ENCODE measurements at places on chromosomes 5 and 9. TPM values are rescaled to one million over a fixed set of nuclear protein-coding genes. Genes with fewer than 3 reads are reported as not detected.

GRCh38 chr5:17317473-17317872 is 100.0 kb downstream of the BASP1 start:
- DNase-seq, result no peak

DNA sequence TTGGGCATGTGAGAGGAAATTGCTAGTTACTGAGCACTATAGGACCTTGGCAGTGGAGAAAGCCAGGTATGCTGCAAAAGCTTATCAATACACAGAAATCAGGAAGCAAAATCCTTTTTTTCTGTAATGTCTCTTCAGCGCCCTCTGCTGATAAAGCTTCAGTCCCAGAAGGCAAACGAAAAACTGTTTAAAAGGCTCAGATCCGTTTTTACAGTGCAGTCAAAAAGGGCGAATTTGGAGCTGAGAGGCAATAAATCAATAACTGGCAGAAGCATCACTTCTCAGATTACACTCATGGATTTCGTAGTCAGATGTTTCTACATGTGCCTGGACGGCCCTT is 1.1 kb upstream of the MAN2A1 start:
- no peak for DNase-seq

GRCh38 chr9:113623851-113624485 is 160.4 kb downstream of the RGS3 start:
- no peak for DNase-seq

- no peak for DNase-seq
Observed at GRCh38 chr9:126724226-126724625, 80.6 kb upstream of the ZBTB43 start.

DNA sequence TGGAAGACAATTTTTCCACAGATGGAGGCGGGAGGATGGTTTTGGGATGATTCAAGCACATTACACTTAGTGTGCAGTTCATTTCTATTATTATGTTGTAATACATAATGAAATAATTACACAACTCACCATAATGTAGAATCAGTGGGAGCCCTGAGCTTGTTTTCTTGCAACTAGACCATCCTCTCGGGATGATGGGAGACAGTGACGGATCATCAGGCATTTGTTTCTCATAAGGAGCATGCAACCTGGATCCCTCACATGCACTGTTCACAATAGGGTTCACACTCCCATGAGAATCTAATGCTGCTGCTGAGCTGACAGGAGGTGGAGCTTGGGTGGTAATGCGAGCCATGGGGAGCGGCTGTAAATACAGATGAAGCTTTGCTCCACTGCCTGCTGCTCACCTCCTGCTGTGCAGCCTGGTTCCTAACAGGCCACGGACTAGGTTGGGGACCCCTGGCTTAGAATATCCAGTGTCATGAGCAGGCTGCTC is 1.6 kb downstream of the STKLD1 start:
- no peak for DNase-seq

The C5orf52 gene
- polyA plus RNA-seq, result not detected

The SLC1A3 gene
- polyA plus RNA-seq, result 4.7 TPM

- DNase-seq, result no peak
Observed at GRCh38 chr5:6586647-6587042, 46.2 kb downstream of the NSUN2 start.

The CCDC192 gene
- 0.73 TPM for polyA plus RNA-seq

DNA sequence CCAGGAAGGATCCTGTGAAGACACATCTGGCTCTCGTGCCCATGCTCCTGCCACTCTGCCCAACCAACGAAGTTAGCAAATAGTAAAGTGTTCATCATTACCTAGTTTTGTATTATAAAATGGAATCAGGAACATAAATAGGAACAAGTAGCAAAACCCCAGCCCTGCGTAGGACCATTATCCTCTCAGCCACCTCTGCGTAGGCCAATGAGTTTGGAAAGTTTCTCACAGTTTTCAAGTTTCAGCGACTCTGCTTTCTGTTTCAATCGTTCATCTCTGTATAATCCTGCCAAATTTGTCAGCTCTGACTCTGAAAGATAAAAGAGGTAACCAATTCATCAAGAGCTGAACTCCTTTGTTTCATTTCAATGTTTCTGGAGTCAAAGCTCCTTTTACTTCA is 10.1 kb upstream of the SPATA24 start:
- DNase-seq, result no peak

DNA sequence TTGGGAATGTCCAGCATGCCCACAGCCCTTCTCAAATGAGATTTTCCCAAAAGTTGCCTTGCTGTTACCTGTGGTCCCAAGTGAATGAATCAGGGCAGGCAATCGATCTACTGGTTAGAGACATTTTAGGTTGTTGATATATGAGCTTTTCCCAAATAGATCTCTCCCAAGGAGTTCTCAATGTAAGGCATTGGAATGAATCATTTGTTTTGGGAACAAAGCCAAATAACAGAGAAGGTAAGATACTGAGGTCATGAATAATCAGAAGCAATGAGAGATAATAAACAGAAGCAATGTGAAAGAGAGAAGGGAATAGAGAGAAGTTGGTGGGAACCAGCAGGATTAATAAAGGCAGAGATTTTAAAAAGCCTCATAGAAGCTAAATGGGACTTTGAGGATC is 93.6 kb upstream of the FER start:
- no peak for DNase-seq

The CDH18 gene
- polyA plus RNA-seq, result 0.43 TPM

- no peak for DNase-seq
Observed at GRCh38 chr9:68851657-68852056, 146.6 kb downstream of the PIP5K1B start.

GRCh38 chr9:87609486-87609885 is 111.8 kb downstream of the DAPK1 start:
- DNase-seq, result no peak

The BHMT2 gene
- 20.0 TPM for polyA plus RNA-seq

The FBLL1 gene
- 0.21 TPM for polyA plus RNA-seq

DNA sequence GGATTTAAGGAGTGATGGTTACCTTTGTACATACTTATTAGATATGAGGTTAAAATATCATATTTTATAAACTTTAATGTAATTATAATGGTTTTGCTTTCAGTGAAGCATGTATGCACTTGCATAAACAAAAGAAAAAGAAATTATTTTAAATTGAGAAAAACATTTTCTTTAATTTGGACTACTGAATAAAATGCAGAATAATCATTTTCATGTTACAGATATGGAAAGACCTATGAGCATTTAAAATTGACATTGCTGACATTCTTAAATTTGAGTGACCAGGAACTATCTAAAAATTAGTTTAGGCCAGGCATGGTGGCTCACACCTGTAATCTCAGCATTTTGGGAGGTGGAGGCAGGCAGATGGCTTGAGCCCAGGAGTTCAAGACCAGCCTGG is 49.2 kb downstream of the LIX1 start:
- DNase-seq, result no peak

DNA sequence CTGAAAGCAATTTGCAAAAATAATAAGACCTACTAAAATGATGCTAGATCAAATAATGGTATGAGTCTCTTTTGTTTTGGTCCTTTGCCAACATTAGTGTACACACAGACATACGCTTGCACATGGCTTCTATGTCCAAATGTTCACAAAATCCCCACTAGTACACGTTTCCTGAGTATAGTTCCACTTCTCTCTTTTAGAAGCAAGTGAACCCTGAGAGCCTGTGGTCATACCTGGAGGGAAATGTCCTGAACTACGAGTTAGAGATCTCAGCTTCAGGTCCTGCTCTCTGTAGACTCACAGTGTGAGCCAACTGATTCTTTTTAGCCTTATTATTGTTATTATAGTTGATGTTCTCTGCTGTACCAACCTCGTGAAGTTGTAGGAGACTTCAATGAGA is 47.3 kb upstream of the ACTBL2 start:
- no peak for DNase-seq

The PKD2L2 gene
- polyA plus RNA-seq, result 0.42 TPM

DNA sequence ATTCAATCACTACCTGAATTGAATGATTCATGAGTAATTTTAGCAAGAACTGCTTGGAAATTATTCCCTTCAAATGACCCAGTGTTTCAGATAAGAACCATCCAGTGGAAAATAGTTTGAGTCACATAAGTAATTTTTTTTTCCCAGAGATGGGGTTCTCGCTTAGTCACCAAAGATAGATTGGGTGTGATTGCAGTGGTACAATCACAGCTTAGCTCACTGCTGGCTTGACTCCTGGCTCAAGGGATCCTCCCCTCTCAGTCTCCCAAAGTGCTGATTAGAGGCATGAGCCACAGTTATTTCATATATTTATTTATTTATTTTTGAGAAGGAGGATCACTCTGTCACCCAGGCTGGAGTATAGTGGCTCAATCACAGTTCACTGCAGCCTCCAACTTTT is 574.5 kb upstream of the ARRDC3 start:
- DNase-seq, result no peak

GRCh38 chr5:1735320-1735970 is 64.2 kb downstream of the MRPL36 start:
- DNase-seq, result no peak

GRCh38 chr9:14317667-14318320 is 3.9 kb upstream of the NFIB start:
- DNase-seq, result no peak

GRCh38 chr5:157270771-157271170 is 4.8 kb downstream of the CYFIP2 start:
- no peak for DNase-seq

The IL31RA gene
- 0.14 TPM for polyA plus RNA-seq

DNA sequence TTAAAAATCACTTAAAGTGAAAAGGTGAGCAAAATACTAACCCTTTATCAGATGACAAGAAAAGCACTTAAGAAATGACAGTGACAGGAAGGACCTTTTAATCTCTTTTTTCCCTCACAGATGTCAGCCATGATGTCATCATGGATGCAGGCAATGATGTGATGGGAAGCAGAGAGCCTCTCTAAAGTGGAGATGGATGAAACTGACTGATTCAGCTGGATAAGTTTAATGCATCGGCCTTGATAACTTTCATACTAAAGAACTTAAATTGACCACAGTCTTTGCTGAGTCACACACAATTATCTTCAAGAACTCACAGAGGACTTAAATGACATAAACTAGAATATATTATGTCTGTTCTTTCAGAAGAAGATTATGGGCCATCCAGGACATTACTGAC is 153.2 kb upstream of the FGF10 start:
- DNase-seq, result no peak

GRCh38 chr5:8826508-8826907 is 719.4 kb downstream of the SEMA5A start:
- DNase-seq, result no peak

The ROPN1L gene
- polyA plus RNA-seq, result 0.54 TPM

- DNase-seq, result no peak
Observed at GRCh38 chr9:34254141-34254913, 74.7 kb downstream of the KIF24 start.

- no peak for DNase-seq
Observed at GRCh38 chr9:119905724-119906123, 536.5 kb upstream of the BRINP1 start.

DNA sequence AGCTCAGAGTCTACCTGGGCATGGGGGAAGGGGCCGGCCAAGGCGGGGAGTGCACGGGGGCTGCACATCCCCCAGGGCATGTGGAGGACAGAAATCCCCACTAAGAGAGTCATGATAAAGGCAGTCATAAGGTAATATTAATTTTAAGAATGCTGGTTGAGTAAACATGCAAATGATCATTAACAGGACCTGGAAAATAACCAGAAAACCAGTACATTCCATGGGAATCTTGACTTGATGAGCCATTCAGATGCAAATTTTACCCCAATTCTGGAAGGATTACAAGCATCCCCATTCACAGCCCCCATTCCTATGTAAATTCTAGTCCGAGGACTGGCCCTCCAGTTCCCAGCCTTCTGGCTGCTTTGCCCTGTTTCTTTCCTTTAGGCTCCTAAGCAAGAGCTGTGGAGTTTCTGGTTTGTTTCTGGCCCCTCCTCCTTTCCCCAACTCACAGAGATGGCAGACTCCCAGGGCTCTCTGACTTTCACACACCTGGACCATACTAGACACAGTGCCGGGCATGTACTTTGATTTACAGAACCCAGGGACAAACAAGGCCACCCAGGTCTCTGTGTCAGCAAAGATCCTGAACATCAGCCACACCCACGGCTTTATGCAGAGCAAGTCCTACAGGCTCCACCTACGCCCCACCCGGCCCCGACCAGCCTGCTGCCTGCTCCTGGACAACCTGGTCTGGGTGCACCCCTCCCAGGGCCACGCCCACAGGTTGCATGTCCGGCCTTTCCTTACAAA is 62.7 kb downstream of the SEMA4D start:
- DNase-seq, result no peak

GRCh38 chr5:149437391-149438040 is 58.4 kb upstream of the IL17B start:
- no peak for DNase-seq

- no peak for DNase-seq
Observed at GRCh38 chr9:37840560-37841194, 40.1 kb downstream of the DCAF10 start.

The TRPM3 gene
- 14.2 TPM for polyA plus RNA-seq

- no peak for DNase-seq
Observed at GRCh38 chr5:56607074-56607473, 208.3 kb upstream of the MAP3K1 start.

The ORM2 gene
- polyA plus RNA-seq, result not detected

GRCh38 chr9:112012026-112012902 is 115.7 kb downstream of the UGCG start:
- no peak for DNase-seq

The FXN gene
- polyA plus RNA-seq, result 19.1 TPM

DNA sequence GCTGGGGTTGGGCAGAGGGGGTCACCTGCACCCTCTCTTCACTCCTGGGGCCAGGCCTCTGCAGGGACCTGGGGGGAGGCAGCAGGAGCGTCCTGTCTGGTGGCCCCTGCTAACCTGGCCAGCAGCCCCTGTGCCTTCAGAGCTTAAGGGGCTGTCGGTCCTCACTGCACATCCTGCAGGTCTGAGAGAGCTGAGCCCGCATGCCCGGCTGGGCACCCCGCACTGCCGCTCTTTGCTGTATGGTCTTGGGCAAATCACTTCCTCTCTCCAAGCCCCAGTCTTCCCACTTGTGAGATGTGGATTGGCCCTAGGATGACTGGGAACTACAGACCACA is 7.9 kb downstream of the FLT4 start:
- no peak for DNase-seq

DNA sequence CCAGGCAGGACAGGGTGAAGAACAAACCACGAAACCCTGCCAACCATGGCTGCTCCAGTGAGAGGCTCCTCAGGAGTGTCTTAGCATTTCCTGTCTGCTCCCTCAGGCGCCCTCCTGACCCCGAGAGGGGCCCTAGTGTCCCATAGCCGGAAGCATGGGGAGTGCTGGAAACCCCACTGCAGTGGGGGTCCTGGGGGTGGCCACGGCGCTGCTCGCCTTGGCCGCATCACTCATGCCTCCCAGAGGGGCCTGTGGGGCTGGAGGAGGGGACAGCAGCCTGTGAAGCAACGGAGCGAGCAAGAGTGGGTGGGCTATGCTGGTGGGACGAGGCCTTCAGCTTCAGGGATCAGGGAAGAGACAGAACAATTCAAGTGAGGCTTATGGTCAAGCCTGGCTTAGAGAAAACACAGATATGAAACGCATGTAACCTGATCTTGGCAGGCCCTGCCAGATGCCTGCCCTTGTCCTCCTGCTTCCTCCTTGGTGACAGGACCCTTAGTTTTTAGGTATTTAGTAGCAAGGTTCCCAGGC is 219.1 kb downstream of the FANCC start:
- no peak for DNase-seq

- DNase-seq, result no peak
Observed at GRCh38 chr5:100595152-100595811, 60.1 kb downstream of the FAM174A start.

- DNase-seq, result no peak
Observed at GRCh38 chr9:121658166-121658565, 6.7 kb downstream of the DAB2IP start.

The ANXA2R gene
- 1.1 TPM for polyA plus RNA-seq

- DNase-seq, result no peak
Observed at GRCh38 chr5:172524573-172525021, 70.3 kb upstream of the SH3PXD2B start.

The IL7R gene
- polyA plus RNA-seq, result 0.63 TPM

The WDR5 gene
- polyA plus RNA-seq, result 41.0 TPM

GRCh38 chr5:59037941-59038797 is 455.3 kb downstream of the RAB3C start:
- DNase-seq, result no peak

The INSL4 gene
- not detected for polyA plus RNA-seq

Data from left renal pelvis (tissue), 4 donors.